ENCODE measurements at places on chromosomes 1 and 21.

DNA sequence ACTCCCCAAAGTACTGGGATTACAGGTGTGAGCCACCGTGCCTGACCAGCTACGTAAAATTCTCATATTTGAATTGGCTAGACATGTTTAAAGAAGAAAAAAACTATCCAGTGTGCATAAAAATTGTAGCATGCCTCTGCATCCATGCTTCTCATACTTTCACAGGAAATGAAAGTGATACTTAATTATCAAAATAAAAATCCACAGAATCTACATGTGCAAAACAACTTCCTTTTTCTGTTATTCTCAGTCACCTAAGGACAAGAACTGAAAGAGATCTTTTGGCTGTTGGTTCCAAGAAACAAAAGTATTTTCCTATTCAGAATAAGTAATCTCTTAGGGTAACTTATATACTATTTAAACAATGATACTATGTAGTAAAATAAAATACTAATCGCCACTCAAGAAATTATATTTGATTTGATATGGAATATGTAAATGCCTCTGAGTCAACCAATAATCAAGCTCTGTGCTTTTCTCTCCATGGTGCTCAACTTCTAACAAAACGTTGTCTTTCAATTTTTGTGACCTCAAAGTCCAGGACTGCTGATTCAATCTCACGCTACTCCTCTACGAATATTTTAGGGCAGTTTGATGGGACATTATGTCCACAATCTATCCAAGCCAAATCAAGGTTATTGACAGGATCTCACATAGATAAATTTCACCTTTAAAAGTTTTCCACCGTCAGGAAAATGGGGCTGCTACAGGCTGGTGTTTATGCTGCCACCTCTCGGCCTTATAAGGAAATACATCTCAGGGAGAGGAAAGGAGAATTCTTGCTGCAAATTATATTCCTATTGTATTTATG lies 102.7 kb downstream of the ZNF281 start:
- peak; percentile 73 for DNase-seq

- DNase-seq = peak; percentile 56
Measured at GRCh38 chr1:33348676-33349080, 27.8 kb upstream of the A3GALT2 start.

DNA sequence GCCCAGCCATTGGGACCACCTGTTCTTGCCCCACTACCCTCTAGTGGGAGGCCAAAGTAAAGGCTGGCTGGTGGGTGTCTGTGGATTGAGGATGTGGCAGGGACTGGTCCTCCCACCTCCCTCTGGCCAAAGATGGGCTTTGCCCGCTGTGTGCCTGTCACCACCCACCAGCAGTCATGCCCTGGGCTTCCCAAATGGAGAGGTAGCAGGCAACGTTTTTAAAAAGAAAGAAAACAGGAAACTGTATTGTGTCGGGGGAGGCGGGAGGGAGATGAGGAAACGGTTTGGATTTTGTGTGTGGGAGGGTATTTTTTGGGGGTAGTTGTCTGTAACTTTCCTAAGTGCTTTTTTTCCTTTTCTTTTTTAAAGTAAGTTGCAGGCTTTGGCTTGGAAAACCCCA lies 30.1 kb downstream of the SZRD1 start:
- no peak for DNase-seq

GRCh38 chr1:216535059-216535458 lies 111.8 kb upstream of the USH2A start:
- DNase-seq = no peak

- peak; percentile 21 for DNase-seq
Measured at GRCh38 chr21:15159382-15160020, 94.7 kb upstream of the NRIP1 start.

DNA sequence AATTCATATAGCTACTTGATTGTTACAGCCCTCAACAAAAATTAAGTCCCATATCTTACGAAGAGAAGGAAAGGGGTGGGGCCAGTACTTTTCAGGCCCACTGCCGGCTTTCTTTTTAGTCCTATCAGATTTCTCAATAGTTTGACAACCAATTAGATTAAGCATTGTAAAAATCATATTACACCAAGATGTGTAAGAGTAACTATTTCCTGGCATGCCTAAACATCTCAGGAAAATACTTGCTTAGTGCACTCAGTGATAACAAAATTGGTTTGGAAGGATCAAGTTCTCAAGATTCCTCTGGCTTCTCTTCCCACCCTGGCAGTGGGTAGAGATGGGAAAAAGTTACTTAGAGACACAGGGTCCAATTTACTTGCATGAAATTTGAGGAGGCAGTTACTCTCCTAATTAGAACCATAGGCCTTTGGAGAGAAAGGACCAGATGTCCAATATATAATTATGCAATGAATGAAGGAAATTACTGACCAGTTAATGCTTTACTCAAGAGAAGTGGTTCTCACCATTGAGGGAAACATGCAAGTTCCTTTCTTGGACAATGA lies 30.1 kb downstream of the STPG1 start:
- DNase-seq = no peak

- DNase-seq = no peak
Measured at GRCh38 chr1:22729912-22730311, 19.3 kb downstream of the EPHB2 start.

DNA sequence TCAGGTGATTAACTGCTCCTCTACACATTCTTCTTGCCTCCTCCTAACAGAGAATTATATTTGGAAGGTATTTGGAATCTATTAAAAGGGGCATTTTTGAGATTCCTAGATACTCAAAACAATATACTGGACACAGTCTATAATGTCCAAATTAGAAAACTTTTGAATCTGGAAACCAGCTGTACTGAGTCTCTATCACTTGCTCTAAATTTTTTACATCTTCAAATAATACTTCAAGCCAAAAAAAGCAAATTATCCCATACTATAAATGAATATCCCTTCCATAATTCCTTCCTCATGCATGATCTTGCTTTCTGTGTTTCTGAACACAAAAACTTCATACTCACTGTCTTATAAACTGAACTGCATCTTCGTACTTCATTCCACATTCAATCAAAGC lies 28.5 kb downstream of the PTP4A2 start:
- no peak for DNase-seq

DNA sequence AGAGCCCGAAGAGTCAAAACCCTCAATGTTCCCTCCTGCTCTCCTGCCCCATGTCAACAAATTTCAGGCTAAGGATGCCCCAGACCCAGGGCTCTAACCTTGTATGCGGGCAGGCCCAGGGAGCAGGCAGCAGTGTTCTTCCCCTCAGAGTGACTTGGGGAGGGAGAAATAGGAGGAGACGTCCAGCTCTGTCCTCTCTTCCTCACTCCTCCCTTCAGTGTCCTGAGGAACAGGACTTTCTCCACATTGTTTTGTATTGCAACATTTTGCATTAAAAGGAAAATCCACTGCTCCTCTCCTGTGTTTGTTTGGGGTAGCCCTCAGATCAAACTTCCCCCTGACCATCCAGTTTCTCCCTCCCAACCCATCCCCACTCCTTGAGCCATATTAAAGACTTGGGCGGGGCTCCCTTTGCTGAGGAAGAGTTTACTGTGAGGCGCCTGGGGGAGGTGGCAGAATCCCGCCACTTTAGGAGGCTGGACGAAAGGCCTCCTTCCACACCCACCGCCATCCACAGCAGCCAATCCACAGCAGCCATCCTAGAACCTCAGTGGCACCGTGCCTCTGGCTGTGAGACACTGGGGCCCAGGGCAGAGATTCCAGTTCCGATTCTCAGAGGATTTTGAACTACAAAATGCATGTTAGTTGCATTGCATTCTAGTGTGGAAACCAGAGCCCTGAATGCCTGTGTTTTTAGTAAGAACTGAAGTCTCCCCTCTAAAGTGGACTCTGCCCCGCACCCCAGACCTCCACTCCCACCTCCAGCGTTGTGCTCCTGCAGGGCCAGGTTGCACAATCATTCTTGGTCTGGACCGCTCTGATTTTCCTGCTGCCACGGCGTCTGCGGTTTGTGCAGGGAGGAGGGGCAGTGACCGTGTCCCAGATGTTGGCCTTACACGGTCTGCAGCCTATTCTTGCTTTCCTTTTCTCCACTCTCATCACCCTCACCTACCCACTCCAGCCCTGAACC lies 3.0 kb downstream of the OLFML3 start:
- DNase-seq = peak; percentile 10

GRCh38 chr1:19347533-19348172 lies 35.5 kb downstream of the SLC66A1 start:
- no peak for DNase-seq

GRCh38 chr1:8765198-8765597 lies 52.2 kb downstream of the RERE start:
- DNase-seq = no peak

- DNase-seq = no peak
Measured at GRCh38 chr1:232648316-232648715, 18.4 kb upstream of the SIPA1L2 start.

DNA sequence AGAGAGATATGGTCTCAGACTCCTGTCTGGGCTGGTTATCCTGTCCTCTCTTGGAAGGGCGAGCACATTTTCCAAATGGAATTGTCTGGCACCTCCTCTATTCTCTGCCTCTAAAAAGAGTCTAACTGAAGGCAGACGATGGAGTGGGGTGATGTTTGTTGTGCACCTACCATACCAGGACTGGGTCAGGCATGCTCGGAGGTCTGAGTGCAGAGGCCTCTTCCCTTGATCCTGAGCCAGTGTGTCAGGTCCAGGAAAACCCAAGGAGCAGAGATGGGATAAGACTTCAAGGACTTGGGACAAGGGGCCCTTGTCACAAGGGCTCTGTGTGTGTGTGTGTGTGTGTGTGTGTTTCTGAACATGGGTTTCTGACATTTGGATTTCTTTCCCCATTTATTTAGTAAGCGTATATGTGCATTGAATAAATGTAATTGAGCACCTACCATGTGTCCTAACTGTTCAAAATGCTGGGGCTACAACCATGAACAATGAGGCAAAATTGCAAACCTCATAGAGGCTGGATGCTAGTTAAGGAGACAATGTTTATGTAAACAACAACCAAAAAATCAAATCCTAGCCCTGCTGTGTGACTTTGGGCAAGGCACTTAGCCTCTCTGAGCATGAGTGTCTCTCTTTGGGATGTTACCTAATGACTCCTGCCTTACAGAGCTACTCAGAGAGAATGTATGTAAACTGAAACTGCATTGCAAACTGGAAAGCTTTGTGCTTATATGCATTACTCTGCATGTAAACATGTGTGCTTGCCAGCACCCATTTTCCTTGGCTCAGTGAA lies 276.3 kb downstream of the FOXD2 start:
- no peak for DNase-seq

- DNase-seq = no peak
Measured at GRCh38 chr1:117244971-117245370, 34.2 kb upstream of the VTCN1 start.

- peak; percentile 81 for DNase-seq
Measured at GRCh38 chr1:44643721-44644334, 30.5 kb downstream of the TMEM53 start.

DNA sequence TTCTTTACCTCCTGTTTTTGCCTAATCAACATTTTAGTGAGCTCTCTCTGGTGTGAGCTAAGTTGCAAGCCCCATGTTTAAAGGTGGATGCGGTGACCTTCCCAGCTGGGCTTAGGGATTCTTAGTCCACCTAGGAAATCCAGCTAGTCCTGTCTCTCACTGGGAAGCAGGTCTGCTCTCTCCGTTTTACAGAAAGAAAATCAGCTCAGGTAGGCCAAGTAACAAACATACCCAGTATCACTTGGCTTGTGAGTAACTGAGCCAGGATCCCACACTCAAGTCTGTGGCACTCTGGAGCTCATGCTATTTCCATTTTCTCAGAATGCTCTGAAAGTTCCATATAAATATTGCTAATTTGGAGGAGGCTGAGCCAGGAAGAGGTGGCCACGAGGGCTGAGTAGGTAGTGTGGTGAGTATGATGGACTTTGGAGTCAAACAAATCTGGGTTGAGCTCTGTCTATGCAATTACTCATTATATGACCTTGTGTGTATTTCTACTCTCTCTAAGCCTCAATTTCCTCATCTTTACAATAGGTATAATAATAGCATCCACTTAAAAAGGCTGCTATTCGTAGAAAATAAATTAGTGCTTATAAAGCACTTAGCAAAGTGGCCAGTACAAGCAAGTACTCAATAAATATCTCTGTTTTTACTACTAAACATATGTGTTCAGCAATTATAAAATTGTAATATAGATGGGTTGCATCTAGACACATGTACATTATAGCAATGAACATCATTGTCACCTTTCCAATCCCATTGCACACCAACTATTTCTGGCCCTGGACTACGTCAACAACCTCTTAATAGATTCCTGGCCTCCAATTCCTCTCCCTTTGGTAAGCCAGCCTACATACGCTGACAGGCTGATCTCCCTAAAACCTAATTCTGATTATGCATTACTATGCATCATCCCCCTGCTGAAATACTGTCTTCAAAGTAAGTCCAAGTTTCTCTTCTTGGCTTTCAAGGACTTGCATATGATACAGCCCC lies 32.7 kb upstream of the DHCR24 start:
- DNase-seq = peak; percentile 56

DNA sequence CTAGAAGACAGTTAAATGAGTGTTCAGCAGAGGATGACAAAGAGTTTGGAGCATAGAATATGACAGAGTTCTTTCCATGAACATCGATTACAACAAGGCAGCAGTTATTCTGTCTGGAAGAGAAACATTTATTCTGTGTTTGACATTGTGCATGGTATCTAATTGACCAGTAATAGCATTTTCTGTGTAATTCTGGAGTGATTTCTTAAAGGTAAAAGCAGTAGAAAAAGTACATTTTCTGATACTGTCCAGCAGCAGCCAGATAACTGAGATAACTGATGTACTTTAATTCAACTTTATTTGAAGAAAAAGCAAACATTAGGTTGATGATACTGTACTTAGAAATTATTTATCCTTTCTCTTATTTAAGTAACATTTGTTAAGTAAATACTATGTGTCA lies 497.1 kb downstream of the AGBL4 start:
- no peak for DNase-seq

DNA sequence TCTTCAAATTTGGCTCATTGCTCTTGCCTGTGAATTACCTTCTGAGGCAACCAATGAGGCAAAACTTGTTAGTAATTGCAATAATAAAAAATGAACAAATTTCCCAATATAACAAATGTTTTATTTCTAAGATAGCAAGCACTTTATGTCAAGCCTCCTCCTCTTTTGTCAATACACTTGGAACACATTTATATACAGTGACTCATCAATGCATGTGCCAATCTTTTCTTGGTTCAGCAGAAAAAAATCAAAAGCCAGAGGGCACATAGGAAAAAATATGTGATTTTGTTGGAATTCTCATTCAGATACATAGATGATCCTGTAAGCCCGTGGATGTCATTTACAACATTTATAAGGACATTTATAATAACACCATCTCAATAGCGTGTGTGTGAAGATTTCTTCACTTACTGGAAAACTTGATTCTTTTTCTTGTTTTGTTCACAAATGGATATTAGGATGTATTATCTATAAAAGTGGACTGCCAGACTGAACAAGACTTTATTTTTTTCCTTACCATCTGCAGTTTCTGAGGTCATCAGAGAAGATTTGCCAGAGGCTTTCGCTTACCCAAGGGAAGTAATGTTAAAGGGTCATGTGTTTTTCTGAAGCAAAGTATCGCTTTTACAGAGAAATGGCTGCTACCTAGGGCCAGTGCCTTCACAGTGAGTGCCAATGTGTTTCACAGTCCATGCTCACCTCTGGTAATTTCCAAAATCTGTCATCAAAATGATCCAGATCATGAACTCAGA lies 645.7 kb upstream of the PTBP2 start:
- DNase-seq = peak; percentile 65
